ENCODE measurements at places on chromosomes 13 and 19.

DNA sequence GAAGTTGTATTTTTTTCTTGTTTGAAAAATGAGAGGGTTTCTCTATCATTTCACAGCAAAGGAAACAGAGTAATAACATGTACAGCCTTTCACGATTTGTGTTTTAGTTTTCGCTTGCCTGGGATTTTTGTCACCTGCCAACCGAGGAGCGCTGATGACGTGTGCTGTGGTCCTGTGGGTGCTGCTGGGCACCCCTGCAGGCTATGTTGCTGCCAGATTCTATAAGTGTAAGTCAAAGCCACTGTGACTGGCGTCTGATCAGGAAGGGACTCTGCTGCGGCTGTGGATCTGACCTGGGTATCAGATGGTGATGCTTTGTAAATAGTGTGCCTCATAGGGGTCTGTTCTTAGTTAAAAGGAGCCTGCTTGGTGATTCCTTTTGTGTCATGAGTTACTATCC lies 45.6 kb downstream of the TM9SF2 start:
- DNase-seq, result no peak

- DNase-seq, result no peak
These were observed 3.8 kb upstream of the TSHZ3 start for GRCh38 chr19:31352782-31353651.

DNA sequence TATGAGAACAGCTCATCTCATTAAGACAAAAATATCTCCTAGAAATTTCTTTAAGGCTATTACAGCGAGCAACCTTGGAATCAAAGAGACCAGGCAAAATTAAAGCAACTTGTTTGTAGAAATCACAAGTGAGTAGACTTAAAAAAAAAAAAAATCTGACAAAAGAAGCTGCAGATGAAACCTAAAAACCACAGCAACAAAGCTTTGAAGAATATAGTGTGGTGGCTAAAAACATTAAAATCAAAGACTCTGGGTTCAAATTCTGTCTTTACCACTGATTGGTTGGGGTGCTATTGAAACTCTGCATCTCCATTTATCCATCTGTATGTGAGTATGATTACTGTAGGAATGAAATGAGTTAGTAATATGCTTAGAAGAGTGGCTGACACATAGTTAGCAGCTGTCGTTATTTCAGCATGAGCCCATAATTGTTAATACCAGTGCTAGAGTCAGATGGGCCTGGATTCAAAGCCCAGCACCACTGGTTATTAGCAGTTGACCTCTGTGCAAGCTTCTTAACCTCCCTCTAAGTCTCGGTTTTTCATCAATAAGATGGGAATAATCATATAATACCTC lies 157.6 kb downstream of the FOXO1 start:
- DNase-seq, result no peak

- DNase-seq, result no peak
These were observed 47.6 kb upstream of the MAP3K10 start for GRCh38 chr19:40143612-40144011.

GRCh38 chr13:60654415-60654814 lies 257.4 kb downstream of the TDRD3 start:
- no peak for DNase-seq

DNA sequence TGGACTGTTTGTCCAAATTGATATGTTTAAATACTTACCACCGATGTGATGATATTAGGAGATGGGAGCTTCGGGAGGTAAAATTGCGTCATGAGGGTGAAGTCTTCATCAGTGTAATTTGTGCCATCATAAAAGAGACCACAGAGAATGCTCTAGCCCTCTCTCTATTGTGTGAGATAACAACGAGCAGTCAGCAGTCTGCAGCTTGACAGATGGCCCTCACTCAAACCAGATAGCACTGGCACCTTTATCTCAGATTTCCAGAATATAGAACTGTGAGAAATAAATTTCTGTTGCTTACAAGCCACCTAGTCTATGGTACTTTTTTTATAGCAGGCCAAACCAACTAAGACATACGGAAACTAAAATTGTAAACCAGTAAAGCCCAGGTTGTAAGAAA lies 1718.9 kb upstream of the MIR17HG start:
- DNase-seq, result no peak

DNA sequence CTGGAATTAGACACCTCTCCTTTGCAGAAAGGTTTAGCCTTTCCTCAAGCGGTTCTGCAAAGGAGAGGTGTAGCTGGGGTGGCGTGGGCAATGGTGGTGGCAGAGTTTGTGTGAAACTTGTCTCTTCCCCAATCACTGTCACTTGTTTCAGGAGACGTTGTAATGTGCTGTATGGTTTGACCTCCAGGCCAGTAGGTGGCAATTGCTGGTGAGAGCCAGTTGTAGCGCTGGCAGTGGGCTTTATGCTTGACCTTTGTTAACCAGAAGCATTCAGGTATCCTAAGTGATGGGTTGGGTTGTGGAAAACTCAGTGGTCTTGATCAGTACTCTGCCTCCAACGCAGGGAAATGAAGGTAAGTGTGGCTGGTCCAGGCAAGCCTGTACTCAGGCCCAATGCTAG lies 12.7 kb upstream of the LILRA5 start:
- DNase-seq, result no peak

- DNase-seq, result no peak
These were observed 14.3 kb downstream of the IGSF23 start for GRCh38 chr19:44627631-44628030.

DNA sequence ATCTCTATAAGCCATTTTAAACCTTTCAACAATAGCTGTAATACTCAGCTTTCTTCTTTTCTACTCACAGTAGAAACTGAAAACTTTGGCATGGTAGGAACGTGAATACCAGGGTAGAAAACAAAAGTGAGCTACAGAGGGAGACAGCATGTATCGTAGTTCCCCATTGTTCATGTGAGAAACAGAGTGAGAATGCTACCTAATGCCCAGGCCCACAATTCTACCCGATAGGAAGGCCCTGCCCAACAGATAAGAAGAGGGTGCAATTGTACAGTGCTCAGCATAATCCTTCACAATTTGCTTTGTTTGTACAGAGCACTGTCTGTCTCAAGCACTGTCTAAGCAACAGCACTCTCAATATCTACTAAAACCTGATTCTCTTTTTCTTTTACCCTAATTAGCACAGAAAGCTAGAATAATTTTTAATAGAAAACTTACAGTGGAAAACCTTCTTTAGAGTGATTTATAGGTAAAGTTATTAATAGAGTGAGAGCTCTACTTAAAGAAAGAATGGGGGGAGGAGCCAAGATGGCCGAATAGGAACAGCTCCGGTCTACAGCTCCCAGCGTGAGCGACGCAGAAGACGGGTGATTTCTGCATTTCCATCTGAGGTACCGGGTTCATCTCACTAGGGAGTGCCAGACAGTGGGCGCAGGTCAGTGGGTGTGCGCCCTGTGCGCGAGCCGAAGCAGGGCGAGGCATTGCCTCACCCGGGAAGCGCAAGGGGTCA lies 322.3 kb downstream of the EFNB2 start:
- no peak for DNase-seq

DNA sequence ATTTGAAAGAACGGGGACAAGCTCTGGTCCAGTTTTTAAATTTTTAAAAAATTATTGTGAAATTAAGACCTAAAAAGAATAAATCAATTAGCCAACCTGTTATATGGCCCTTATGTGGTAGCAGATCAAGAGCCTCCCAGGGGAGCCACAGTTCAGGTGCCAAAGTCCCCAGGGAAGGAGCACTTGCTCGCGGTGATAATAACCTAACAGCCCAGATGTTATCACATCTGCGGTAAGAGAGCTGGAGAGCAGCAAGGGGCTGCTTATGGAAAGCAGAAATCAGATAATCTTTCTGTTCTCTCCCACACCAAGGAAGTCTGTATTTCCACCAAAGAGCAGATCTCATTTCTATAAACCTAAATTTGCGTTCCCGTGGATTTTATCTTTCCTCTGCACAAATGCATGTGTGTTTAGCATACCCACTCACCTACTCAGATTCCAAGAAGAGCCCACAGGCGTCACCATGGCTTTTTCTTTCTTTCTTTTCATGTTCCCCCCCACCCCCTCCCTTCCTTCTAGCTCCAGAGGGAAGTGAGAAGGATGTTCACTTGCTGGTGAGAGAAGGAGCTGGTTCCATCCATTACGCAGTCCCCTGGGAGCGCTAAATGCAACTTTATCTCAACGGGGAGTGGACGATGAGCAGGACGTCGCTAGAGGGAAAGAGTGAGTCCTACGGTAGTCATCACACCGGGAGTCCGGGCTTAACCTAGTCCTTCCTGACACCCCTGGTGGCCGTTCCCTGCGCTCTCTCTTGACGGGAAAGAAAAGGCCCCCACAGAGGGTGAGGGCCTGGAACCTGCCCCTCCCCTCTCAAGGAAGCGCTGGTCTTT lies 1.6 kb upstream of the POU4F1 start:
- no peak for DNase-seq

GRCh38 chr13:103134271-103134670 lies 68.1 kb upstream of the SLC10A2 start:
- no peak for DNase-seq

DNA sequence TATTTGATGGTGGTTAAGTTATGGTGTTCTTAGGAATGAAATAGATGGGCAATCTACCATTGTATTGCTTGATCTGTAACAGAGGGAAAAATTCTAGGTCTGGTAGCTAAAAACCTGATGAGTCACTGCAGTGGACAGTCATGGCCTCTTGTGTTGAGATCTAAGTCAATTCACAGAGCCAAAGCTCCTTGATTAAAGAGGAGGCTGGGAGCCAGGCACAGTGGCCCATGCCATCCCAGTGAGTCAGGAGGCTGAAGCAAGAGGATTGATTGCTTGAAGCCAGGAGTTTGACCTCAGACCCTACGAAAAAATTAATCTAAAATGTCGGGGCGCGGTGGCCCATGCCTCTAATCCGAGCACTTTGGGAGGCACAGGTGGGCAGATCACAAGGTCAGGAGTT lies 67.1 kb upstream of the KPNA3 start:
- no peak for DNase-seq

DNA sequence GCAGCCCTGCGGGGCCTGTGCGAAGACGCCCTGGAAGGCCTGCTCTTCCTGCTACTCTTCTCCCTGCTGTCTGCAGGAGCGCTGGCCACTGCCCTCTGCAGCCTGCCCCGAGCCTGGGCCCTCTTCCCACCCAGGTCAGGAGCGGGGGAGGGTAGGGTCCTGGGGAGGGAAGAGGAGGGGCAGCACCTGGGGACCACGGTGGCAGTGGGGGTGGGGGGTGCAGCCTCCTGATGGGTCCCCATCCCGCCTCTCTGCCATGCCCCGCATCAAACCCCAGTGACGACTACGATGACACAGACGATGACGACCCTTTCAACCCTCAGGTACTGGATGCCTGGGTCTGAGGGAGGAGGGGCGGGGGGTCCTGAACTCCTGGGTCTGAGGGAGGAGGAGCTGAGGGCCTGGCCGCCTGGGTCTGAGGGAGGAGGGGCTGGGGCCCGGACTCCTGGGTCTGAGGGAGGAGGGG lies 13.4 kb upstream of the LENG8 start:
- no peak for DNase-seq

DNA sequence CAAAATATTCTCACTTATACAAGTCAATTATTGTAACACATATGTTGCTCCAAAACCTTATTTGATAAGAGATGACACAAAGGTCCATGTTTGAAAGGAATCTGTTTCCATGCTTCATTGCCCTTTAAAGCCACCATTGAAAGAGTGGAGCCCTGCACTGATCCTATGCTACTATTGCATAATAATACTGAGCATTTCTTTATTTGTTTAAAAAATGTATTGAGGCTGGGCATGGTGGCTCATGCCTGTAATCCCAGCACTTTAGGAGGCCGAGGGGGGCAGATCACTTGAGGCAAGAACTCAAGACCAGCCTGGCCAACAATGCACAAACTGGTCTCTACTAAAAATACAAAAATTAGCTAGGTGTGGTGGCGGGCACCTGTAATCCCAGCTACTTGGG lies 178.8 kb upstream of the STARD13 start:
- DNase-seq, result no peak

DNA sequence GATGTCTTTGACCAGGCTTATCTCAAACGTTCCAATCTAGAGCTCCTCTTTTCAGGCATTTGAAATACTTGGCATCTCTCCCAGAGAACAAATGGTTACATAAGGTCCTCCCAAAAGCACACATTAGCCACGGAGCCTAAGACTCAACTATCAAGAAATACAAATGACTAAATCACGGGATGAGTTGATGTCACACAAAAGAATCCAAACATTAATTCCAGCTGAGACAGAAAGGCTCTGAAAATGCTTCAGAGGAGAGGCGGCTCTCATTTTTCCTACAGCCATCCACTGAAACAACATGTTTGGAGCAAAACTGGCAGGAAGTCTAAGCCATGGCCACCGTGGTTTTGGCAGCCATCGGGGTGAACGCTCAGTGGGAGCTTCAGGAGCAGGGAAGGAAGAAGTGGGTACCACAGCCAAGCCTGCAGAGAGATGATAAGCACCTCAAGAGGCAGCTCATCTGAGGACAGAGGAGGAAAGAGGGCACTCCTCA lies 122.5 kb downstream of the STK24 start:
- no peak for DNase-seq

DNA sequence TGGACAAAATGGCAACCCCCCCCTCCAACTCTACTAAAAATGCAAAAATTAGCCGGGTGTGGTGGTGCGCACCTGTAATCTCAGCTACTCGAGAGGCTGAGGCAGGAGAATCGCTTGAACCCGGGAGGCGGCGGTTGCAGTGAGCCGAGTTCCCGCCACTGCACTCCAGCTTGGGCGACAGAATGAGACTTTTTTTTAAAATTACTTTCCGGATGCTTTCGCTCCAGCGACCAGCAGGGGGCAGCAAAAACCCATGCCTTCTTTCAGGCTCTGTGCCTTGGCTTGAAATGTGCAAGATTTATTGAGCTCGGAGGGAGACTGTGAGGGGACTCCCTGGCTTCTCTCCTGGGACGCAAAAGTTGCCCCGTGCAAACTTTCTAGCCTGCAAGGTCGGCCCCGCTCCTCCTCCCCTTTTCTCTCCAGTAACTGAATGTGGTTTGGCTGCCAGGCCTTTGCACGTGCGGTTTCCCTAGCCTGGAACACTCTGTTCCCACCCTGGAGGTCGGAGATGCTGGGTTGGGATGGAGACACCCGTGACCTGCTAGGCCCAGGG lies 61.4 kb upstream of the NFIC start:
- peak; percentile 66 for DNase-seq

- DNase-seq, result no peak
These were observed 1263.1 kb downstream of the PCDH9 start for GRCh38 chr13:65966991-65967451.

- DNase-seq, result no peak
These were observed 7.8 kb upstream of the SELENOV start for GRCh38 chr19:39506944-39507714.

- DNase-seq, result no peak
These were observed 335 bp upstream of the SOX1 start for GRCh38 chr13:112066624-112067004.

- DNase-seq, result no peak
These were observed 4.0 kb downstream of the LENG9 start for GRCh38 chr19:54459282-54460229.

Data from activated T-helper 1 cell treated with anti-CD3 and anti-CD28 coated beads, Interleukin-2, amount 50 U/mL, for 16 hours (primary cell).